Activated CD4-positive, alpha-beta T cell treated with anti-CD3 and anti-CD28 coated beads, Interleukin-2, amount 10 ng/mL, durations not matched to agents 7 days and 5 days (primary cell): ENCODE measurements at places on chromosomes 2 and 18.
A peak's percentile ranks its signal among the peaks of the same experiment; 100 is the strongest.

- no peak for DNase-seq
Measured at GRCh38 chr18:50559752-50560680, at the start of gene MAPK4. Gene MAPK4 (plus strand): TSS chr18:50560087. CDS start chr18:50663959, 103,872 bp downstream.

DNA sequence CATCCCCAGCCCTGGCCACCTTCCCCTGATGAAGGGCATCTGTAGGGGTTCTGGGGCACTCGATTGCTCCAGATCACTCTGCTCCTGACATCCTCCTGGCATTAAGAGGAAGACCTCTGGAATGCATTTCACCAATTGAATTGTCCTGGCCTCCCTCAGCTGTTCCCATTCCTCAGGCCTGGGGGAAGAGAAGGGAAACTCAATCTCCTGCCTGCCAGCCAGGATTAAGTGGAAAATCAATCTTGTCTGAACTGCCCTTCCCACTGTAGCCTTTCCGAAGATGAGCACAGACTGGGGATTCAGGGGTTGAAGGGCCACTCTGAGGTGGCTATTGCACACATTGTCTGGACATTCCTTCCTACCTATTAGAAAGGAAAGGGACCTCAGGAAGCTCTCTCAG lies 99.8 kb downstream of the ALK start:
- DNase-seq, result no peak

DNA sequence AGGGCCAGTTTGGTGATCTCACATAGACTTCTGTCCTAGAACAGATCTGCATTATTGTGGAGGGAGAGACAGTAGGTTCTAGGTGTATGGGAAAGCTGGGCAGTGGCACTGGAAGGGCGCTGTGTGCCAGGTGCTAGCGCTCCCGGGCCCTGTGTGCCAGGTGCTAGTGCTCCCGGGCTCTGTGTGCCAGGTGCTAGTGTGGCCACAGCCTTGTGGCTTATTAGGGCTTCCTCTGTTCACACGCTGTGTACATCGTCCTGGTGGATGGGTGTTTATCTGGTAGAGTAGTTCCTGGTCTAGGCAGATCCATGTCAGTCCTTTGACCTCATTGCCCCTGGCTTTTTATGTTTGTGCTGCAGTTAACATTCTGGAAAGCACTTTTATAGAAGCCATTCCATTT lies 263.4 kb downstream of the AGAP1 start:
- DNase-seq, result no peak

DNA sequence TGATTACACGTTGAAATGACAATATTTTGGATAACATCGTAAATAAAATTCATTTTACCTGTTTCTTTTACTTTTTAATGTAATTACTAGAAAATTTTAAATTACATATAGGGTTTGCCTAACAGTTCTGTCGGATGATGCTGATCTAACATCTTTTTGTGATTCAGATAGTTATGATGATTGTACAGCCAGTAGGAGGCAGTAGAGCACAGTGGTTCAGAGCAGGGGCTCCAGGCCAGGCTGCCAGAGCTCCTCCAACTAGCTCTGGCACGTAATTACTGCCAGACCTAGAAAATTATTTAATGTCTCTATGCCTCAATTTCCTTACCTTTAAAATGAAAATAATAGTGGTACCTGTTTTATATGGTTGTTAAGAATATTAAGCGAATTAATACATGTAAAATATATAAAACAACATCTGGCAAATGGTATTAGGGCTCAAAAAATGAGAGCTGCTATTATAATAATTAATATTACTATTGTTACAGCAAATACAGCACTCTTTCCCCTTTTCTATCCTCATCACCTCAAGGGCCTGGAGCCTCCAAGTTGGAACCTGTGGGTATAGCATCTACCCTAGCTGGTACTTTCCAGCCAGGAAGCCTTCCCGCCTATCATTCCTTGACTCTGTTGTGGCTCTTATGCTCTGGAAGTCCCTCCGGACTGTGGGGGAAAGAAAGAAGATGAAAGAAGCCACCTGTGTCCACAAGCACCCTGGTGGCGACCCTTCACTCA lies 47.7 kb upstream of the PLA2R1 start:
- peak; percentile 67 for DNase-seq

- DNase-seq, result no peak
Measured at GRCh38 chr18:22933966-22934423, 867 bp downstream of the RBBP8 start.

- DNase-seq, result no peak
Measured at GRCh38 chr2:214103276-214104001, 307.4 kb upstream of the VWC2L start.

GRCh38 chr18:66621816-66622576 lies 18.1 kb upstream of the CDH19 start:
- DNase-seq, result no peak

DNA sequence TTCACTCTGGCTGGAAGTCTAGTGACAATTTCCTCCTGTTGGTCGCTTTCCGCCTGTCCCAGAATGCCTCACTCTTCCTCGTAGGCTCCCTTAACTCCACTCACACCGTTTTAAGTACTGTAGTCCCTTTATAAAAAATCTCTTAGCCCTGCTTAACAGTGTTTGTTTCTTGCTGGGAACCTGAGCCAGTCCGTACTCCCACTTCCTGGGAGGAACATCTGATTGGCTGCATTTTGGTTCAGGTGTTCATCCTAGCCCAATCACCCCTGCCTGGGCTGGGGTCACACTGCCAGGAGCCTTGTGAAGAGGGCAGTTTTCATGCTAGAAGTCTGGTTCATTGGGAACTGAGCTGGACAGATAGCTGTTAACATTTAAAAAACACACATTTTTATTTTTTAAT lies 25.6 kb upstream of the TOGARAM2 start:
- DNase-seq, result no peak

- no peak for DNase-seq
Measured at GRCh38 chr18:63046375-63046774, 273.2 kb downstream of the BCL2 start.

DNA sequence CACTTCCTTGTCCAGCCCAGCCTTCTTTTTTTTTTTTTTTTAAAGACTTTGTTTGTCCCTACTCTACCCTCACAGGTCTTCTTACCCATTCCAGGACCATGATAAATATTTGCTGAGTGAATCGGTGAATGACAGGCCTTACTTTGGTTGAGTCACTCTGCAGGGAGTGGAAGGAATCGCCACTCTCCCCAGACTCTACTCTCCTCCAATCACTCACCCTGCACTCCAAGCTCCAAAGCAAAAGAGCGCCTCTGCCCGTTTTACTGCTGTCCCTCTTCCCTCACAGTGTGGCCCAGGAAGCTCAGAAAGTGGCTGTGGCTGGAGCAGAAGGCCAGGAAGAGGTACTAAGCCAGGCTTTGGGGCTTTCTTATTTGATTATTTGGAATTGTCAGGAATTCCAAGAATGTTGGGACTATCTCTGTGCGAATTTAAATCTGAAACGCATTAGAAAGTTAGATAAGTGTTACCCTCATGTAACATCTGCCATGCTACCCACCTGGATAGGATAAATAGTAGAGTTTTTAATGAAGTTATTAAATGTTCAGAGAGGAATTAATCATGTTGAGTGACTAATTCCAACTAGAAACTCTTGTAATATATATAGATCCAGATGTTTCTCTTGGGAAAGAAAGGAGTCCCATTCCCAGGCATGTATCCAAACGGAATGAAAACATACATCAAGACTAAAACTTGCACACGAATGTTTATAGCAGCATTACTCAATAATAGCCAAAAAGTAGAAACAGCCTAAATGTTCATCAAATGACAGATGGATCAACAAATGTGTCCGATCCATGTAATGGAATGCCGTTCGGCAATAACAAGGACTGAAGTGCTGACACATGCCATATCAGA lies 43.0 kb upstream of the CHMP1B start:
- no peak for DNase-seq

DNA sequence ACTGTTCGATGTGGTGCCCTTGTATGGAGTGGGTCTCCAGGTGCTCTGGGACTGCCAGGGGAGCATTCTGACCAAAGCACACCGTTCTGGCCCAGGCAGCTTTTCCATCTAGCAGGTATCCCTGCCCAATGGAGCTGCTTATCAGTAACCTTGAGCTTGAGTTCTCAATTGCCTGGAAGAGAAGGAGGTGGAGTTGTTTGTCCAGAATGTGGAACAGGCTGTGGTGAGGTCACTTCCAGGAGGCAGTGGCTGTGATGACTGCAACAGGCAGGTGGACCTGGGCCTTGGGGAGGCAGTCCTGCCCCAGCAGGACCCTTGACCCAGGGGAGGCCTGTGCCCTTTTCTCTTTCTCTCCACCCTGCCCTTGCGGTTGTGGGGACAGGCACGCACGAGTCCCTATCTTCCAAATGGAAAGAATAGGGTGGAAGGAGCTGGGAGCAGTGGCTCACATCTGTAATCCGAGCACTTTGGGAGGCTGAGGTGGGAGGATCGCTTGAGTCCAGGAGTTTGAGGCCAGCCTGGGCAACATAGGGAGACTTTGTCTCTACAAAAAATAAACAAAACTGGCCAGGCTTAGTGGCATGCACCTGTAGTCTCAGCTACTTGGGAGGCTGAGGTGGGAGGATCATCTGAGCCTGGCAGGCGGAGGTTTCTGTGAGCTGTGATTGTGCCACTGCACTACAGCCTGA lies 66.2 kb upstream of the MCFD2 start:
- no peak for DNase-seq

DNA sequence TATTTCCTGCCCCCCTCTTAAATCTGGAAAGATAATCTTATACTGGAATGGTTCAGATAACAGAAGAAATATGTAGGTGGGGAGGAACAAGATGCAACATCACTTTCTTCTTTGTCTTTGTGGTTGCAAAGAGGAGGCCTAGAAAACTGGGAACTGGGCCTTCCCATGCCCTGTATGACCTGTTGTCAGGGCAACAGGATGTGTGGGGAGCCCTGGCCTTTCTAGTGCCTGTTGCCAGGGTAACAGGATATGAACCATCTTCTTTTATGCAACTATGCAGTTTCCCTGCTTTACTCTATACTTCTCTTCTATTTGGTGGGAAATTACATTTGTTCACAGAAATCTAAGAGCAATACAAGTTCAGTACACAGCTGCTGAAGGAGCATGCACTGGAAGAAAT lies 79.8 kb upstream of the PDE1A start:
- no peak for DNase-seq

GRCh38 chr2:140064243-140064642 lies 1284.1 kb upstream of the NXPH2 start:
- no peak for DNase-seq

DNA sequence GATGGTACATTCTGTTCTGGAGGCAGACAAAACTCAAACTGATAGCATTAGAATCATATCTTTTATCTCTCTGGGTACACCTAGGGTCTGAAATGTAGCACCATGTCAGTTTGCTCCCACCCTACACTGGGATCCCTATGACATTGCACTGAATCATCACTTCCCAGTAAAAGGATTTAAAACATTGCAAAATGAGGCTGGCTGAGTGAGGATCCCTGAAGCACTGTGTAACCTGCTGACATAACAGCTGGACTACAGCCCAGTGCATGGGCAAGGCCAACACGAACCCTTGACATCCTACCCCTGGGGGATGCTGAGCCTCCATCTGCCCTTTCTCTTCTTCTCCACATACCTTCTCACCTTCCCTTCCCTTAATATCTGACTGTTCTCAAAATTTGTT lies 253.2 kb downstream of the TTC32 start:
- DNase-seq, result no peak

DNA sequence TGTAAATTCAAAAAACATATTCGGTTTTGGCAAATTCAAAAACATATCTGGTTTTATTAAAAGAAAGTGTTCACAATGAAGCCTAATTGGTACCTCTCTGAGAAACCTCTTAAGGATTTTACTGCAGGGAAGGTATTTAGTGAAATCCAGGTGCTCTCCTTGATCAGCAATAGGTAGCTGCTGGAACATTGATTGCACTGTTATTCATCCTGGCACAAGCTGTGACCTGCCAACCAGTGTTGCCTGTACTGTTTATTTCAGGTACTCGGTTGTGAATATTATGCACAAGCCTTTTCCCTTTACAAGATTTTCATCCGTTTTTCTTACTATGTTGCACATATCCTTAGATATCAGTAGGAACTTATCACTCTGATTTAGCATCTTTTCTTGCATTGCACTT lies 155.8 kb upstream of the ZEB2 start:
- no peak for DNase-seq

- DNase-seq, result no peak
Measured at GRCh38 chr2:201639205-201639604, 4.1 kb downstream of the TMEM237 start.

DNA sequence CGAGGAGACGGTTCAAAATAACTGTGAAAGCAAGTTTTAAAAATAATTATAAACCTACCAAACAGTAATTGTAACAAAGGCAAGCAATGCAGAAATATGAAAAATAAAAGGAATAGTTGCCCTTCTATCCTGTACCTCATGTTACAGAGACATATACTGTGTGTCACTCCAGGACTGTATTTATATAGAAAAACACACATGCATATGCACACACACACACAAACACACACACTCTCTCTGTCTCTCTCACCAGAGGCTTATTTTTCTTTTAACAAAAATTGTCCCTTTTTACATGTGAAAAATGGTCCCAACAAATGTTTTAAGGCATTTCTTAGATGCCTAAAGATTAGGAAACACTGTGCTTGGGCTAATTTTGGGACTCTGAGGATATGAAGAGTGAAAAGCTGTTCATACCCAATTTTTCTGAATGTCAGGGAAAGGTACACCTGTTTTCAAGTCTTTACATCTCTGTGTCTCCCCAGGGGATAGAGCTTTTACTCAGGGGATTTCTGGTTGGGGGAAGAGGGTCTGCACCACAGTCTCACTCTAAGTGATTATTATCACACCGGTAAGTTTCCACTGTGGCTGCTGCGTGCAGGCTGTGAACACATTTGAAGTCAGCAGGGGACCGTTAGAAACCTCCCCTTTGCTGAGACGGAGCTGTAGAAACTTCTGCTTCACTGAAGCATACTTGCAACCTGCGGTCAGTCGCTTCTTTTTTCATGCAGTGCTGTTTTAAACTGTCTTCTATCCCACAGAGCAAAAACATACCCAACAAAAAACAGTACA lies 51.4 kb upstream of the SPAG16 start:
- peak; percentile 54 for DNase-seq

GRCh38 chr2:25174192-25174861 lies 5.9 kb upstream of the POMC start:
- no peak for DNase-seq

GRCh38 chr2:238157506-238158017 lies 1.2 kb upstream of the ERFE start:
- no peak for DNase-seq

- DNase-seq, result no peak
Measured at GRCh38 chr2:201408931-201409330, 42.3 kb downstream of the TRAK2 start.

- no peak for DNase-seq
Measured at GRCh38 chr18:8106603-8107002, 502.6 kb upstream of the RAB12 start.

DNA sequence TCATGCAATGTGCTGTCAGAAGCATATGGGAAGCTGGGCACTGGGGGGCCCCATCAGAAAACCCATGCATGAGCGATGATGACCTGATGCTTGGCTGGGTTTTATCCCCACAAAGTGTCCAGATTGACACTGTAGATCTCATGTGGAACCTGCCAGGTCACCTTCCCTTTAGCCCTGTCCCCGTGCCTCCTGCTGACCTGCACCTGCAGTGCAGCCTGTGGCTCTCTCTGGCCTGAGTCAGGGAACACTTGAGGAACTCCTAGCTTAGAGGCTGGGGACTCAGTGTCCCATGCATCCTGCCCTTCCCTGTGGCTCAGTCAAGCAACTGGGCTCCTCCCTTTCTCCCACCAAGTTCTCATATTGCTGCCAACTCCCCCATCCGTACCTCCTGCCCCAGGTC lies 57.7 kb downstream of the PDCL3 start:
- DNase-seq, result no peak
